Right ventricle myocardium superior (tissue), 1 donor: ENCODE measurements at places on chromosomes 2 and 18. TPM values are rescaled to one million over a fixed set of nuclear protein-coding genes. Genes with fewer than 3 reads are reported as not detected.

DNA sequence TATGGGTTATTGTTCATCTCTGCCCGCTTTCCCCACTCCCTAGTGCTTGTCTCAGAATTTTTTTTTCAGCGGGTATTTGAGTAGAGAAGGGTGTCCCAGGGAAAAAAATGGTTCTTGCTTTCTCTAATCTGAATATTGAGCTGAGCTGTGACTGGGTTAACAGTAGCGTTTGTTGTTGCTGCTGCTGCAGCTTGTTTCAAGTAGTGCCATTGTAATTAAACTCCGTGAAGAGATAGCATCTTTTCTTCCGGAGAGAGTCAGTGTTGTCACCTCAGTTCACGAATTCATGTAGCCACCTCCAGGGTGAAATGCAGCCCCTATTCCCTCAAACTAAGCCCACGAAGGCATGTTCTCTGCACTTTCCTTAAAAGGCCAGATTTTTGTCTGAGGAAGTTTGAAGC, 1.5 kb upstream of the AAK1 start:
- DNase-seq: no peak

DNA sequence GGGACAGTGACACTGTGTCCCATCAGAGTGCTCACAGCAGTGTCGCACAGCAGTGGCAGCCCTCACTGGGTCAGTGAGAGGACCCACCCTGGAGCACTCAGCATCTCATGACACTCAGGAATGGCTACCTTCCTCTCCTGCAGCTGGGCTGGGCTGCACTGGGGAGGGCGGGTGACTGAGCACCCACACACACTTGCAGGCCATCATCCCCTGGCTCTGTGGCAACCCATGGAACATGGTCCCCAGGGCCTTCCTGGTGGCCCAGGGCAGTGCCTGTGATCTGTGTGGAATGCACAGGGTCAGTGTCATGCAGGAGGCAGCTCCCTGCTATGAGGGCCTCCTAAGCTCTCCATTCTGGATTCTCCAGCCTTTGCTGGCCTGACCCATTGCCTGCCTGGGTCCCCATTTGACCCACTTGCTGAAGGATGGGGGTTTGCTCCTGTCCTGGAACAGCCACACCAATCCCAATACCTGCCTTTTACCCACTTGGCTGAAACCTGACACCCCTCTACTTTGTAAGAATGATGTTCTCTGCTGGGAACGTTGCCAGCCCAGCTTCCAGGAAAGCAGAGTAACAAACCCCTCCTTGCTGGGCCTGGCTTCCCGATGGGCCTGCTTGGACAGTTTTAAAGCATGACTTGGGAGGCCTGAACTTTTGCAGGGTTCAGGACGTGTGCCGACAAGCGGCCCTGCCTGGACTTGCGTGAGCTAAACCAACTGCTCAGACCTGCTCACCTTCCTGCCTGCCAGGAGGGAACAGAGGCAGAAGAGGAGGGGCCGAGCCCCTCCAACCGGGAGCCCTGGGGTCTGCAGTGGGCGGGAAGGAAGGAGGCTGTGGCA, 13.7 kb downstream of the HS6ST1 start:
- DNase-seq: peak; percentile 88

IL36A gene
- total RNA-seq: not detected

- DNase-seq: no peak
Measured at GRCh38 chr18:22667156-22667555, 249.4 kb upstream of the CTAGE1 start.
